Activated T-cell treated with anti-CD3 and anti-CD28 coated beads, Interleukin-2, amount 50 U/mL, for 4 hours (primary cell): ENCODE measurements at places on chromosomes 12 and 14. TPM values are rescaled to one million over a fixed set of nuclear protein-coding genes. Genes with fewer than 3 reads are reported as not detected.

The KCNA5 gene
- total RNA-seq, result not detected

The TSHR gene
- total RNA-seq, result 0.24 TPM

The PTGER2 gene
- 17.6 TPM for total RNA-seq

DNA sequence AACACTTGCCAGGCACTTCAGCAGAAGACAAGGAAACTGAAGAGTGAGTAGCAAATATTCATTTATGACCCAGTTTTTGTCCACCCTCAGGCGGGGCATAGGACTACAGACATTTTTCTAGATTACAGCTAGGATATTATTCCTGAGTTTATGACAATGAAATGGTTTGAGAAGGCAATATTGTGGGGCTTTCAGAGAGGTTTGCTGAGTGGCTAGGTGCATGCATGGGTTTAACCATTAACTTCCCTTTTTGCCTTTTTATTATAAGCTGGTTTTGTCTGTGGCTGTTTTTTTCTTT lies 104.0 kb upstream of the BCAT1 start:
- DNase-seq, result no peak

GRCh38 chr12:104163631-104164030 lies 25.6 kb upstream of the NFYB start:
- no peak for DNase-seq

DNA sequence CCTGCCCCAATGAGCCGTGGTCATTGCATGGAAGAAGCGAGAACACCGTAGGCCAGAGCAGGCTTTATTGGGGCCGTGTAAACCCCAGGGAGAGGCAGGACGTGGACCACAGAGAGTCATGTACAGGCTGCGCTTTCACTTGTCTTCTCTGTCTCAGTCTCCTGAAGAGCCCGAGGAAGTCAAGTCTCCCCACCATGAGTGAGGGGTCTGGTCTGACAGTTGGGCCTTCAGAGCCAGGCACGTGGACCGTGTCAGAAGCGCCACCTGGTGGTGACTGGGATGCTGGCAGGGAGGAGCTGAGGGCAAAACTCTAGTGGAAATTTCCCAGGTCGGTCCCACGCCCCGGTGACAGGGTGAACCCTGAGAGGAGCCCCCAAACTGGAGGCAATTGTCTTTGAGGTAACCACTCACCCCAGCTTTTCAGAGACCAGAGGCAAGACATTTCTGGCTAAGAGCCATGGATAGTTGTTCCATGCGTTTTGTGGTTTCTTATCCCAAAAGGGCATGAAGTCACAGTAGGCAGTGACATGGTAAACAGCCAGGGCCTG lies 17.4 kb downstream of the RPS6KL1 start:
- DNase-seq, result peak; percentile 83

- DNase-seq, result no peak
Observed at GRCh38 chr14:69574954-69575295, 254 bp upstream of the CCDC177 start.

The MYF6 gene
- not detected for total RNA-seq

GRCh38 chr12:42284876-42285275 lies 41.0 kb downstream of the ZCRB1 start:
- DNase-seq, result no peak

DNA sequence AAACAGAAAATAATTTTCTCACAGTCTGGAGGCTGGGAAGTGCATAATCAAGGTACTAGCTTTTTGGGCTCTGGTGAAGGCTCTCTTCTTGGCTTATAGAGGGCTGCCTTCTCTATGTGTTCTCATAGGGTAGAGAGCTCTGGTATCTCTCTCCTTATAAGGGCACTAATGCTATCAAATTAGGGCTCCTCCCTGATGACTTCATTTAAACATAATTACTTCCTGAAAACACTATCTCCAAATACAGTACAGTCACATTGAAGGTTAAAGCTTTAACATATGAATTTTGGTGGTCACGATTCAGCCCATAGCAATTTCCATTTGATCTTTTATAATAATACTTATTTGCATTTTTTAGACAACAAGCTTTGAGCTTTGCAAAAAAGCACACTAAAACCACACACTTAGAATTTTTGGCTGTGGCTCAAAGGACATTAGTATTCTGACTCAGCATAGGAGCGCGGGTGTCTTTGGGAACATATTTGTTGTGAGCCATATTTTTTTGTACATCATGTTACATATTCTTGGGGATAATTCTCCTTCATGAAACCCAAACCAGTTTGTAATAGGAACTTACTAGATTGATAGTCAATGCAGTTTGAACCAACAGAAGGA lies 808.1 kb upstream of the FBXO33 start:
- no peak for DNase-seq

DNA sequence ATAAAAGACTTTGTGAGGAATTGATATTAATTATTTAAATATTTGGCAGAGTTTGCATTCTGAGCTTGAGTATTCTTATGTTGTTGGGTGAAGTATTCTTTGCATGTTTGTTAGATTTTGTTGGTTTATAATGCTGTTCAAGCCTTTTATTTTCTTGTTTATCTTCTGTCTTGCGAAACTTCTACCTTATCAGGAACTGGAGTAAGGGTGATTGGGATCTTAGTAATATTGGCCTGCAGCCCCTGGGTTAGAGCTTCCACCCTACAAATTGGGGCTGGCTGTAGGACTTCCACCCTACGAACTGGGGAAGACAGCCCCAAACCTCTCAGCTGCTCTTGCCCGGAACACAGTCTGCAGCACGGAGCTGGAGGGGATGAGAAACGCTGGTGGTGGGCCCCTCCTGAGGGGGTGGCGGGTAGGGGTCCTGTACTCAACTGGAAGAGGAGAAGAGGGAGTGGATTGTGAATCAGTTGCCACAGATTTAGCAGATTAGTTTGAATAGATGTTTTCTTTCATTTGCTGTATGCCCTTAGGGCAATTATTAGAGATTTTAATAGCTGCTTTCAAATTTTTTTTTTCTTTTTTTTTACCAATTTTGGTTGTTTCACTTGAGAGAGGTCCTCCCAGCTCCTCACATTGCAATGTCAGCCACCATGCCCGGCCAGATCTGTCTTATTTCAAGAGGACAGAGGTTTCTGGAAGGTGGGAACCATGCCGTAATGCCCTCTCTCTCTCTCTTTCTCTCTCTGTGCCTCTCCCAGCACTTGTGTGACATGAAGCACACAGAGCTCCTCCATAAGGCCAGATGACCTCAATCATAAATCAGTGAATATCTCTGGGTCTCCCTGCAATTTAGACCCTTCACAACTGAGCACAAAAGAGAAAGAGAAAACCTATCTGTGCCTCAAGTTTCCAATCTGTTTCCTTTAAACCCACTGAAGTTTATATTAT lies 123.4 kb downstream of the DICER1 start:
- DNase-seq, result no peak
